Progenitor cell of endocrine pancreas (in vitro differentiated cells): ENCODE measurements at places on chromosomes 7 and 10. TPM values are rescaled to one million over a fixed set of nuclear protein-coding genes. Genes with fewer than 3 reads are reported as not detected.

GRCh38 chr10:113562704-113563103 lies 9.9 kb downstream of the HABP2 start:
- H3K36me3 ChIP-seq = peaks cover 1% of the 10 kb centered on the region
- no peak overlapping the region for H3K27ac ChIP-seq
- peaks cover 28% of the 10 kb centered on the region for H3K4me1 ChIP-seq
- H3K4me3 ChIP-seq = no peak overlapping the region
- H3K27me3 ChIP-seq = no peaks in the 10 kb centered on the region
- no peak for DNase-seq

INSYN2A gene
- total RNA-seq = not detected in 2 replicates

DNA sequence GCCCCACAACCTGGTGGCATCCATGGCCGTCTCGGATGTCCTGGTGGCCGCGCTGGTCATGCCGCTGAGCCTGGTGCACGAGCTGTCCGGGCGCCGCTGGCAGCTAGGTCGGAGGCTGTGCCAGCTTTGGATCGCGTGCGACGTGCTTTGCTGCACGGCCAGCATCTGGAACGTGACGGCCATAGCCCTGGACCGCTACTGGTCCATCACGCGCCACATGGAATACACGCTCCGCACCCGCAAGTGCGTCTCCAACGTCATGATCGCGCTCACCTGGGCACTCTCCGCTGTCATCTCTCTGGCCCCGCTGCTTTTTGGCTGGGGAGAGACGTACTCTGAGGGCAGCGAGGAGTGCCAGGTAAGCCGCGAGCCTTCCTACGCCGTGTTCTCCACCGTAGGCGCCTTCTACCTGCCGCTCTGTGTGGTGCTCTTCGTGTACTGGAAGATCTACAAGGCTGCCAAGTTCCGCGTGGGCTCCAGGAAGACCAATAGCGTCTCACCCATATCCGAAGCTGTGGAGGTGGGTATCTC lies 1.1 kb downstream of the HTR5A start:
- peaks cover 37% of the 10 kb centered on the region for H3K27me3 ChIP-seq
- H3K36me3 ChIP-seq = no peaks in the 10 kb centered on the region
- H3K27ac ChIP-seq = no peak overlapping the region
- no peak for DNase-seq
- H3K4me3 ChIP-seq = no peak overlapping the region

NKX2-3 gene
- not detected in 2 replicates for total RNA-seq
